ENCODE measurements at places on chromosomes 2 and 18.

- no peak for DNase-seq
Measured at GRCh38 chr2:202638721-202639120, 4.0 kb downstream of the FAM117B start.

DNA sequence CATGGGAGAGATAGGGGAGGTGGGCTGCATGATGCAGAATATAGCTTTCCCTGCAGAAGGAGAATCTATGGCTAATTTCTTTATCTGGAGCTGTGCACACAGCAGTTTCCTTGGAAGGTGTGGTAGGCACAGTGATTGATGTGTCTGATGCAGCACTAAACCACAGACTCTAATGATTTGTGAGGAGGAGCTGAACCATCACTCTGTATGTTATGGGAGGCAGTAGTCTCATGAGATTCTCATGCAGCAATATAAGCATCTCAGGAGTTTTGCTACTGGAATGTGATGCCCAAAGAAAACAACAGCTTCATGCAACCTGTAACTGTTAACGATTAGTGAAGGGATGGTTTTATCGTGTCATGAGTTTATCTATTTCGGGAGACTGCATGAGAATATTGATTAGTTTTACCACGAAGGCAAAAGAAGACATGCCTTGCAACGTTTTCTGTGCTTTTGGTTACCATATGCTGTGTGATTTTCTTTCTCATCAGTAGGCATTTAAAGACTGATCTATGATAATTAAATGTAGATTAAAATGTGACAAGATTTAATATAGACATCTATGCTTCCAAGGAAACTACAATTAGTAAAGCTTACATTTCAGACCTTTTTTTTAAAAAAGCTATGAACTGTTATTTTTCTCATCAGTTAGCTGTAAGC, 286.8 kb downstream of the ARL6IP6 start:
- DNase-seq: no peak

- DNase-seq: no peak
Measured at GRCh38 chr2:106554411-106554810, 67.2 kb downstream of the CD8B2 start.

DNA sequence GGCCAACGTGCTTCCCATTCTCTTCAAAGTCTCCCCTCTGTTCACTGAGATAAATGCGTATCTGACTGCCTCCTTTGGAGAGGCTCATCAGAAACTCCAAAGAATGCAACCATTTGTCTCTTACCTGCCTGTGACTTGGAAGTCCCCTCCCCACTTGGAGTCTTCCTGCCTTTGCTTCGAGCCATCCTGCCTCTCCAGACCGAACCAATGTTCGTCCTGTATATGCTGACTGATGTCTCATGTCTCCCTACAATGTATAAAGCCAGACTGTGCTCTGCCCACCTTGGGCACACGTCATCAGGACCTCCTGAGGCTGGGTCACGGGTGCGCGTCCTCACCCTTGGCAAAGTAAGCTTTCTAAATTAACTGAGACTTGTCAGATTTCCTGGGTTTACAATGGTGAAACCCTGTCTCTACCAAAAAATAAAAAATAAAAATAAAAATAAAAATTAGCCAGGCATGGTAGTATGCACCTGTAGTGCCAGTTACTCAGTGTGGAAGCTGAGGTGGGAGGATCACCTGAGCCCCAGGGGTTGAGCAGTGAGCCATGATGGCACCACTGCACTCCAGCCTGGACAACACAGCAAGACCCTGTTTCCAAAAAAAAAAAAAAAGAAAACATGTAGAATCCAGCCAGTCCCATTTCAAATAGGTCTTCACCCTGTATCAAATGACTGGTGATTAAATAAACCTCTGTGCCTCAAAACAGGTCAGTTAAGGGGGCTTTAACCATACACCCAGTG, 29.0 kb downstream of the HDLBP start:
- no peak for DNase-seq

GRCh38 chr2:9554921-9555296, 721 bp downstream of the ADAM17 start:
- DNase-seq: no peak

- no peak for DNase-seq
Measured at GRCh38 chr2:236977063-236977851, 108.4 kb upstream of the COPS8 start.

- peak; percentile 50 for DNase-seq
Measured at GRCh38 chr2:39913648-39914461, 134.8 kb upstream of the THUMPD2 start.

- no peak for DNase-seq
Measured at GRCh38 chr18:70314151-70314782, 25.4 kb downstream of the SOCS6 start.

- no peak for DNase-seq
Measured at GRCh38 chr2:49241991-49242390, 87.7 kb upstream of the FSHR start.

- DNase-seq: no peak
Measured at GRCh38 chr2:234429265-234429664, 67.6 kb downstream of the ARL4C start.

DNA sequence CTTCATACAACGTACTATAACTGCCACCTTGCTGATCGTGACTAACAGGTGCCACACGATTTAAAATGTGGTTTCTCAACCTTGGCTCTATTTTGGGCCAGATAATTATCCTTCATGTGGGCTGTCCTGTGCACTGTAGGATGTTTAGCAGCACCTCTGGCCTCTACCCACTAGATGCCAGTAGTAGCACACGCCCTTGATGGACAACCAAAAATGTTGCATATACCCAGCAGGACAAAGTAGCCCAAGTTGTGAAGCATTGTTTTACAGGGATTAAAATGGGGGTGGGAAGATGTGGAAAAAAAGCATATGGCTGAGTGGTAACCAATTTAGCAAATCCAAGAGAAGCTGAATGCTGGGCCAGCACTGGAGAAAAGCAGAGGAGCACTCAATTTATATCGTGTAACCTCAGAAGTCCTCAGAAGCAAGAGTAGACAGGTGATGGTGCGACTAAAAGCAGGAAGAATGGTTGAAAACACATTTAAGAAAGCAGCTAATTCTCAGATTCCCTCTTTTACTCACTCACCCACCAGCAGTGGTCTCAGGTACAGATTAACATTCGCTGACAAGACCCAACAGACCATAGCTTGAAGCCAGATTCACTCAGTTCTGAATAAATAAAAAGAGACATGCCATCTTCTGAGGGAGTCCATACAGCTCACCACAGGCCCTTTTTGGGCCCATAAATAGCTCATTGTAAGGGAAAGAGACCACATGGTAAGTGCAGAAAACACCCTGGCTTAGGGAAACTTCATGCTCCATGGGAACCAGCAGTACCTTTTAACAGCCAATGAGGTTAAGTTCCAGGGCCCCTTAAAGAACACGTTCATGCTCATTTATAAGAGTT, 50.6 kb downstream of the RAPH1 start:
- no peak for DNase-seq

GRCh38 chr2:72613931-72614330, 211.9 kb downstream of the EXOC6B start:
- no peak for DNase-seq

GRCh38 chr2:15805772-15806171, 134.6 kb upstream of the MYCN start:
- no peak for DNase-seq

DNA sequence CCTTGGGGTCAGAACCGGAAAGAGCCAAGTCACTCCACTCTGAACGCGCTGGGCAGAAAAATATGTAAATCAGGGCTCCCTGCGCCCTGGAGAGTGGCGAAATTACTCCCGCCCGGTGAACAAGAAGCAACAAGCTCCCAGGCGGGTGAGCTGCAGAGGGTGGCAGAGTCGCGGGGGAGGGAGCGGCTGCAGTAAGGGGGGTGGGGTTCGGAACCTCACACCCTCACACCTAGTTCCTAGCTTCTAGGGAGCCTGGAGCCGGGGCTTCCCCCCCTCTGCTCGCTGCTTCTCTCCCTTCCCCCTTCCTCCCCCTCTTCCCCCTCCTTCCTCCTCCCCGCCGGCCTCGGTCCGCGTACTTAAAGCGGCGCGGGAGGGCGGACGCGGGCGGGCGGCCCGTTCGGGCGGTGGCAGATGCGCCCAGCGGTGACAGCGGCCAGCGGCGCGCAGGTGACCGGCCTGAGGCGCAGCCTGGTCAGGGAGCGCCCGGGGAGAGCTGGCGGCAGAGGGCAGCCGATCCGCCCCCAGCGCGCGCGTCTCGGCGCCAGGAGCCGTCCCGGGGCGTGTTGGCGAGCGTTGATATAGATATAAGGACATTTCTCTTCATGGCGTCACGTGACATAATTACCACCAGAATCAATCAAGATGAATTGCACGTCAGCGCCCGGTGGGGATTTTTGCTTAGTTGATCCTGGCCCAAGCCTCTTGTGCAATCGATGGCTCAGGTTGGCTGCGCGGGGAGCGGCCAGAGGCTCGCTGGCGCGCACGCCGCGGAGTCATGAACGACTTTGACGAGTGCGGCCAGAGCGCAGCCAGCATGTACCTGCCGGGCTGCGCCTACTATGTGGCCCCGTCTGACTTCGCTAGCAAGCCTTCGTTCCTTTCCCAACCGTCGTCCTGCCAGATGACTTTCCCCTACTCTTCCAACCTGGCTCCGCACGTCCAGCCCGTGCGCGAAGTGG, at the start of gene HOXD11:
HOXD11 (plus strand) TSS at position 700 of the 959 bp plus-strand sequence; CDS start at position 776, 76 bp downstream.
- no peak for DNase-seq

GRCh38 chr2:28407976-28408690, 15.5 kb downstream of the FOSL2 start:
- DNase-seq: no peak

DNA sequence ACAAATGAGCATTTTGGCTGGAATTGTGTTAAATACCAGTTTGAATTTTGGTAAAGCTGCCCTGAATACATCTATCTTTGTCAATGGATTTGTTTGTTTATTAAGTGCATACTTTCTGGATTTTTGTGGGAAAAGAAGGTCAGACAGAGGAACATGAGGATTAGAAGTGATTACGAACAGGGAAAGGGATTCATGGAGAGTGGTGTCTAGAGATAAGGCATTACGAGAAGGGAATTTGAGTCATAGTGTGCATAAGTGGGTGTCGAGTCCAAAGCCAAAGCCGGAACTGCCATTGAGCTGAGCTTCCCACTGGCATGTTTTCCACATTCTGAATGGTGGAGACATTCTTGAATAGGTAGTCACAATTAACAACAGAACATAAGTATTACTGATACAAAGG, 68.9 kb upstream of the EFEMP1 start:
- peak; percentile 100 for DNase-seq

Measured in non-pigmented ciliary epithelial cell (primary cell).